Endothelial cell of umbilical vein (primary cell): ENCODE measurements at places on chromosomes 13 and 19. TPM values are rescaled to one million over a fixed set of nuclear protein-coding genes. Genes with fewer than 3 reads are reported as not detected.

GRCh38 chr13:80931118-80931517 lies 590.2 kb upstream of the SPRY2 start:
- DNase-seq, result no peak

GRCh38 chr19:29263305-29264135 lies 50.6 kb upstream of the UQCRFS1 start:
- DNase-seq, result no peak

Gene ZNF256
- 3.7 and 4.0 TPM in 2 replicates for total RNA-seq

Gene LGI4
- total RNA-seq, result not detected in 2 replicates

DNA sequence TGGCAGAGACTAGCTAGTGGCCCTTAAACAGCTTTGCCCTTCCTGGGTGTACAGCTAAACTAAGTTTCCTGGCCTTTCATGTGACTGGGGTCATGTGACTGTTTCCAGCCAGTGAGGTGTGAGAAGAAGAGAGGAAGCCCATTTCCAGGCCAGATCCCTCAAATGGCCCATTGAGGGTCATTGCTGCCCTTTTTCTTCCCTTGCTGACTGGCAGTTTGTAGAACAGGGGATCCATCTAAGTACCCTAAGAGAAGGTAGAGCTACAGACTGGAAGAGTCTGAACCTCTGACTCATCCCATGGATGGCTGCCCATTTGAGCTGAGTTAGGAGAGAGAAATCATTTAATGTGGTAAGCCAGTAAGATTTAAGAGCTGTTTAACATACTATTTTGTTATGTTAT lies 2.8 kb downstream of the SWSAP1 start:
- peak; percentile 50 for DNase-seq

Gene TNFAIP8L1
- 53.7 and 56.1 TPM in 2 replicates for total RNA-seq

DNA sequence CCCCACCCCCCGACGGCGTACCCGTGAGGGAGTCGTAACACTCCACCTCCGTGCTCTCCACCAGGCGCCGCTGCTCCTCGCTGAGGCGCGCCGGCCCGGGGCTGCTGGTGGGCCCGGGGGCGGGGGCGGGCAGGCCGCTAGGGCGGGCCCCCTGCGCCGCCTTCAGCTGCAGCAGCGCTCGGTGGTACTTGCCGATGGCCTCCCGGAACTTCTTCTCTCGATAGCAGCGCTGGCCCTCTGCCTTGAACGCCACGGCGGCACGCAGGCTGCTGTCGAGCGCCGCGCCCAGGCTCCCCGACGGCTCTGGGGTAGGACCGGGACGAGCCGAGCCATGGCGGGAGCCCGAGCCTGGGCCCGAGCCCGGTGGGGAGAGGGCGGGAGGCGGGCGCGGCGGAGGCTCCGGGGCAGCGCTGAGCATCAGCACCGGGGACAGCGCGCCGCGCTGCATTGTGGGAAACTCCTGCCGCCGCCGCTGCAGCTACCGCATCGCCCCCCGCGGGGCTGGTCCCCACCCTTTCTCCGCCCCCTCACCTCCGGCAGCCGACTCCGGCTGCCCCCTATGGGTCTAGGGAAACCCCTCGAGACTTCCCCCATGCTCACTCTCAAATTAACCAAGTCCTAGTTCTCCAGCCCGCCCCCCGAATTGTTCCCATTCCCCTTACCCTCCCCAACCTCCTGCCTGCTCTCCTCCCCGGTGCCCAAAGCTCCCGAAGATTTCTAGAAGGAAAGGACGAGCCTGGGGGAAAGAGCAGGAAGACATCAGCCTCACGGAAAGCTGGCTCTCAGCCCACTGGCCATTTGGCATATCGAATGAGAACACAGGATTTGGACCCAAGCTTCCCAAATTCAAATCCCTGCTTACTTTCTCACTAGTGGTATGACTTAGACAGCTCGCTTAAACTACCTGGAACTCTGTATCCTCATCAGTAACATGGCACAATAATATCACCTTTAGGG lies at the start of gene TTC9B:
Gene TTC9B (minus strand): TSS at position 451 of the 957 bp plus-strand sequence. CDS start 3 bp downstream, at position 448.
- no peak for DNase-seq

Gene C19orf85
- total RNA-seq, result not detected in 2 replicates

Gene KLK12
- total RNA-seq, result not detected in 2 replicates

DNA sequence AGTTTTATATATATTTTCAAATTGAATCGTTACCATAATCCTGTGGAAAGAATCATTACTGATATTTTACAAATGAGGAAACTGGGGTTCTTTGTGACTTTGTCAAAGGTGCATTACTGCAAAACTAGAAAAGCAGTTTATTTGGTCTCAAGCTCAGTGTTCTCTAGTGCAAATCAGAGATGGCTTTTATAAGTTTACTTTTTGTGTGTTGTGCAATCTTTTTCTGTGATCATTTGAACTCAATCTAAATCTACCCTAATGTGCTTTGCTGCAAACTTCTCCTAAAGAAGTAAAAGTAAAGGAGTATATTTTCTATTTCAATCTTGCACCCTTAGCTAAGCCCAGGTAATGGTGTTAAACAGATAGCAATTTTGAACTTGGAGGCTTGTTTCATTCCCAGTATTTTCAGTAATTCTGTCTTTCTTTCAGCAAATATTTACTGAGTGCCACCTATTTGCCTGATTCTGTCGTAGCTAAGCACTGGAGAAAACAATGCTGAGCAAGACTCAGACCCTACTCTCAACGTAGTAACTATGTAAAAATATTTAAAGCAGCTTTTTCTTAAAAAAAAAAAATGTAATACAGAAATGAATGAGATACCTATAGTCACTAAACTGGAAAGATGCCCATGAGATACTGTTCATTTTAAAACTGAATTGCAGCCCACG lies 124.0 kb downstream of the TDRD3 start:
- DNase-seq, result no peak

DNA sequence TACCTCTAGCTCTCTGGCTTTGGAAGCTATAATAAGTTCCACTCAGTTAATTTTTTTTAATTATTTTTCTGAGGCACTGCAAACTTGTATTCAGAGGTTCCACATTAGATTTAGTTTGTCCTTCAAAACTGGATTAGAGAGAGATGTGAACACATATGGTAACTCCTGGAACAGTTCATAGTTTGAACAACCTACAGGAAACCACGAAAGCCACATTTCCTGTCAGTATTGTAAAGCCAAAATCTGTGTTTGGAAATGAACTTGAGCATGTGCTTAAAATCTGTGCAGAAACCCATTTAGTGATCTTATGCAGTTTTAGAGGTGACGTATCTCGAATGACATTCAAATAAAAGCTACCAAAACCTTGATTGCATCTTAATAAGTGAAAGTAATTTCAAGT lies 1952.0 kb downstream of the OLFM4 start:
- DNase-seq, result no peak

- DNase-seq, result no peak
Measured at GRCh38 chr19:8631425-8631819, 989 bp downstream of the NFILZ start.

Gene USF2
- 76.8 and 85.8 TPM in 2 replicates for total RNA-seq

GRCh38 chr19:54489766-54490165 lies 12.9 kb upstream of the LAIR2 start:
- no peak for DNase-seq

Gene ADPRHL1
- total RNA-seq, result 0.35 and 0.97 TPM in 2 replicates

DNA sequence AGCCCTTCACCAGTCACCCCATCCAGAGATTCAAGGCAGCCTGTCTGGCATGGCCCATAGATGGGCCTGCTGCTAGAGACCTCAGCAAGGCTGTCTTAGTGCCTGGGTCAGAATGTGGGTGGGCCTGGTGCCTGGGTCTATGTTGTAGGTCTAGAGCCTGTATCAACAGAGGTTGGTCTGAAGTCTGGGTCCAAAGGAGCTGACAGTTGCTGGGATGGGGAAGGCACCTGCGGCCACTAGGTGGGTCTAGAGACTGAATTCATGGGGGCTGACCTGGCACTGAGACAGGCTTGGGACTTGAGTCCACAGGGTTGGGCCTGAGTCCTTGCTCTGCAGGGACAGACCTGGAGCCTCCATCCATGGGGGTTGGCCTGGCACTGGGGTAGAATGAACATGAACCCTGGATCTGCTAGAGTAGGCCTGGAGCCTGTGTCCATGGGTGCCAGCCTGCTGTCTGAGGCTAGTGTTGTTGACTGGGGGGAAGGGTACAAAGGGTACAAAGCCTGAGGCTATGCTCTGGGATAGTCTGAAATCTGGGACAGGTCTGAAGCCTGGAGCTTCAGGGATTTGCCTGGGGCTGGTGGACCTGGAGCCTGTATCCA lies 516.8 kb downstream of the OLFM4 start:
- no peak for DNase-seq

Gene VSTM1
- not detected in 2 replicates for total RNA-seq

DNA sequence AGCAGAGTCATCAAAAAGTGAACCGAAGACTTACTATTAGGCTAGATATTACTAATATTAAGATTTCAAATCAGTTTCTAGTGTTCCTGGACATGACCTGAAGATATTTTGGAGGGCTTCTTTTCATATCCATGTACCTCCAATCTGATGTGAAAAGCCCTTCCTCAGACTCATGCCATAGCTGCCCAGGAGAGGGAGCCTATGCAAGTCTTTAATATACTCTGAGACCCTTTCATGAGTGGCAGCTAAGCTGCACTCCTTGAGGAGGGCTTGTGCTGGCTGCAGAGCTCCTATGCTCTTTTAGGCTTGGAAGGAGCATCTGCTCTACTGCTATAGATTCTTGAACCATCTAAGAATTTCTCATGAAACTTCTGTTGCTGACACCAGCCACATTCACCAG lies 715.3 kb downstream of the OLFM4 start:
- no peak for DNase-seq

- no peak for DNase-seq
Measured at GRCh38 chr19:17183858-17184321, 31.3 kb upstream of the USE1 start.

DNA sequence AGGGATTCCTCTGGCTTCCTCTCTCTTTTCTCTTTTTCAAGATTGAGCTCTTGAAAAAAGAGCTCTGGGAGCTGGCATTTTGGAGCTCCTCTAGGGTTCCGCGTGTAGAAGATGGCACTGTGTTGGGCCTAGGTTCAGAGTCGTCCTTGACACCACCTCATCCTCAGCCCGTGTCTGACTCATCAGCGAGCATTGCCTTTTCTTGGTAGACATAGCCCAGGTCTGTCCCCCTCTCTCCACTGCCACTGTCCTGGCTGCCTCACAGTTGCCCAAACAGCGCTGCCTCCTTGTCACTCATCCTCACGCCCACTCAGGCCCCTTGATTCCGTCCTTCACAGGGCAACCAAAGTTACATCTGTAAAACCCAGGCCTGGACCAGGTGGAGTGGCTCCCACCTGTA lies 24.6 kb downstream of the PAK4 start:
- DNase-seq, result no peak

DNA sequence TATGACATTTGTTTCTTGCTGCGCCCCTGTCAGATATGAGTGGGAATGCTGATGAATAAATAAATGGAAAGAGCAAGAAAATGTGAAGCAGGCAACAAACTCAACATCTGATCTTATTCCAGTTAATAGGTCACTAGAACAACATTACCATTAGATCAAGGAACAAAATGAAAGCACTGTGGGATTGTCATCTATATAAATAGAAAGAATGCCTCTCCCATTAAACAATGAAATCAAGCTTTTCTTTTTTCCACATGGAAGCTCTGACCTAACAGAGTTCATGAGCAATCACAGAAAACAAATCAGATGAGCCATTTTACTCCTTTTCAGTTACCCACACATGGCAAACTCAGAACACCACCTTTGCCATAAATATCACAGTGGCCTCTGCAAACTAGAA lies 354.8 kb downstream of the SUCLA2 start:
- DNase-seq, result no peak

DNA sequence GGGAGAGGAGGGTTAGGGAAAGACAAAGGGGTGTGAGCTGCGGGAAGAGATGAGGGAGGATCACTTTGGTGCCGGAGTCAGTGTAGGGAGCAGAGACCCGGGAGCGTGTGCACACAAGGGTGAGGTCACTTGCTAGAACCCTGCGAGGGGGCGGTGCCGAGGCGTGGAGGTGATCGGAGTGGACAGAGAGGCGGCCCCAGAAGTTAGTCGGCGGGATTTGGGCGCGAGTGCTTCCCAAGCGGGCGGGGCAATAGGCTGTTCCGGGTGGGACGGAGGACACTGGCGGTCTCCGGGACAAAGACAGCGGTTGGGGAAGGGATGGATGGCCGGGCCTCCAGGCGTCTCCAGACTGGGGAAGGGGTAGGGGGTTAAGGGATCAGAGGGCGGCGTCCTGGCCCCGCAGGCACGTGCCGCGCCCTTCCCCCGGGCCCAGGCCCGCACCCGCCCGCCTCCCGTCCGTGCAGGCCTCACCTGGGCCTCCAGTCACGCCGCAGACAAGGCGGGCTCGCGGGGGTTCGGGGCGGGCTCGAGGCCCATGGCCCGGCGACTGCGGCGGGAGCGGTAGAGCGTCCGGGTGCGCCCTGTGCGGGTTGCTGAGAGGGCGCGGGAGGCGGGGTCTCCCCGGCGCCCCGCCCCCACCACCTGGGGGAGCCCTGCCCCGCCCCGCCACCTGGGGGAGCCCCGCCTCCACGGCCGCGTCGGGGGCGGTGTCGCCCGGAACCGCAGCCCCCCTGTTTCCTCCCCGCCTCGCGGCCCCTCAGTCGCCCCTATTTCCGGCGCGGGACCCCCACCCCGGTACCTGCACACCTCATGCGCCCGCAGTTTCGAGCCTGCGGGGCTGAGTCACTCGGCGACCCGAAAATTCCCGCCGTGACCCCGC lies at the start of gene LPAR2:
Gene LPAR2 (minus strand): TSS at position 600 of the 880 bp plus-strand sequence. CDS start 945 bp downstream, outside the sequence.
- DNase-seq, result no peak

DNA sequence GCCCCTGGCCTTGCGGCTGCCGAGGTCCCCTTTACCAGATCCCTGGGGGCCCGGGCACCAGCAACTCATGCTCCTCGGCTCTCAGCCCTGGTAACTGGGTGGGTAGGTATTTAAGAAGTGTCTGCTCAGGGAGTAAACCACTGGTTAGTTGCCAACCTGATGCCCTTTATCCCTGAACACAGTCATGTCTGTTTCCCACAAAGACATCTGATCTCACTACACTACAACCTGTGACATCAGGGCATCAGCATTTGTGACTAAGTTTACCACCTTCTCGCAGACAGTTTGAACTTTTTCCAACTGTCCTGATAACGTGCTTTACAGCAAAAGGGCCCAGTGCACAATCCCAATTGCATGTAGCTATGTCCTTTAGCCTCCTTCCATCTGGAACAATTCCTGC lies 22.0 kb downstream of the GGACT start:
- DNase-seq, result no peak

DNA sequence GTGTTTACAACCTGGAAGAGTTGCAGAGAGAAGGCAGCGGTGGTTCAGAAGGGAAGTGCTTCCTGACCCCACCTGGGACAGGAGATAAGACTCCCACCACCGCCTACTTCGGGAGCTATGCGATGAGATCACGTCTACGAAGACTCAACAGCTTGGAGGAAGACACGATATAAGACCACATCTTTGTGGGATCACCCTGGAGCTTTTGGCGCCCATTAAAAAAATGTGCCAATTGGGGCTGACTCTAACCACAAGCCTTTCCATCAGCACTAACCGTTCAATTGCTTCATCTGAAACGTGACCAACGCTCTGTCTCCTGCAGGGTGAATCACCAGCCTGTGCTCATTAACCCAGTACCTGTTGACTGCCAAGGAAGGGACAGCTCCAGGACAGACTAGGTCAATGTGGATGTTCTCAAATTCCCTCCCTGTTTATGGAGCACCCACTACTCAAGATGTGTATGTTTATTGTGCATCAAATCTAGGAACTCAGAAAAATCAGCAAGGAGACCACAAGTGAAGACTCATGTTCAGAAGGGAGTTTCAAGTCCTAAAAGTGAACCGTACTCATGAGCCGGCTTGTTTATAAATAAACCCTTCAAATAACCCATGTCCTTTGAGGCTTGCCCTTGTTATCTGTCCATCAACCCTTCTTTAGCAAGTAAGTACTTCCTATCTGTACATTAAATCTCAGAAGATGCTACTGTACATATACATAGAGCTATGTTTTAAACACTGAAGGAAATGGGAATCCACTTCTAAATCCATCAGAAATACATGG lies 67.5 kb downstream of the LATS2 start:
- DNase-seq, result no peak

Gene ERFL
- not detected in 2 replicates for total RNA-seq

Gene ERICH6B
- not detected in 2 replicates for total RNA-seq
